ENCODE measurements at places on chromosomes 6 and 20. TPM values are rescaled to one million over a fixed set of nuclear protein-coding genes. Genes with fewer than 3 reads are reported as not detected.

The FRK gene
- 0.12 TPM for total RNA-seq

The SLC13A3 gene
- 8.6 TPM for total RNA-seq

The PRL gene
- not detected for total RNA-seq

DNA sequence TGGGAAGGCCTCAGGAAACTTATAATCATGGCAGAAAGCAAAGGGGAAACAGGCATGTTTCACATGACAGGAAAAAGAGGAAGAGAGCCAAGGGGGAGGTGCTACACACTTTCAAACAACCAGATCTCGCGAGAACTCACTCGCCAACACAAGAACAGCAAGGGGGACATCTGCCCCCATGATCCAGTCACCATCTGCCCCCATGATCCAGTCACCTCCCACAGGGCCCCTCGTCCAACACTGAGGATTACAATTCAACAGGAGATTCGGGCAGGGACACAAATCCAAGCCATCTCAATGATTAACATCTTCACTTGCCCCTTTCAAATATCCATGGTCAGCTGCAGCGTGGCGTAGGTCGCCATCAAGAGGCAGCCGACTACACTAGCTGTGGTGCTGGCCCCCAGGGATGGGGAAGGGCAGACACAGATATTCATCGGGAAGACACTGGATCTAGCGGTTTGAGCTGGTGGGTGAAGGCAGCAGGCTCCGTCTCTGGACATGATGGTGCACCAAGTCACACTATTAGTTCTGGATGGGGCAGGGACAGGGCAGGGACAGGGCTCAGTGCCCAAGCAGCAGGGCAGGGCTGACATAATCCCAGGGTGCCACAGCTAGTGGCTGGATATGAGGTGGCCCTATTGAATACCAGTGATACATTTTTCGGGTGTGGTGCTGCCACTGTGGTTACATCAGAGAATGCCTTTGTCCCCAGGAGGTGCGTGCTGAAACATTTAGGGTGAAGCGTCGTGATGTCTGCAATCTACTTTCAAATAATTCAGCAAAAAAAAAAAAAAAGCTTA, 31.6 kb downstream of the TUBB2B start:
- peak; percentile 71 for DNase-seq

- no peak for DNase-seq
These were observed 24.3 kb downstream of the BMP6 start for GRCh38 chr6:7750197-7750596.

DNA sequence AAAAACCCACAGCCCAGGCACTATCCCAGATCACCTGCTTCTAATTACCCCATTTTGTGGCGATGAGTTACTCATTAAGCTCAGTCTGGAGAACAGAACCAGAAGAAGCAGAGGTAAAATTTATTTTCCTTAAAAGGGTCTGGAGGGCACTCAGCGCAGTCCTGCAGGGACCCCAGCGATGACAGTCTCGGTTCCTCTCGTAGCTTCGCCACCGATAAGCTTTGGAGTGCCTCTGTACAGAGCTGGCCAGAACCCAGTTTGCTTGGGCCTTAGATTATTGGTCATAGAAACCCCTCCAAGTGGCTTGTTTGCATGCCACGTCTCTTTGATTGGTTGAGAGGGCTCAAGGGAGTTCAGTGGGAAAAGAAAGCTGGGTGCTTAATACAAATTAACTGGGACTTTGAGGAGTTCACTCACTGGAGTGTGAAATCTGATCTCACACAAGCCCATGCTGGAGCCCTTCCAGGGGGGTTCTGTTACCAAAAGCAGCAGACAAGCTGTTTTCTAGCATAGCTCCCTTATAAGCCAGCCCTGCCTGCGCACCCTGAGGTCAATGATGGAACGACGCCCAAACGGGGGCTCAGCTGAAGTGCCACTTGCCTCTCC, 158.5 kb upstream of the ARID1B start:
- peak; percentile 75 for DNase-seq

- no peak for DNase-seq
These were observed 54.9 kb downstream of the PXDC1 start for GRCh38 chr6:3696525-3697088.
